ENCODE measurements at places on chromosomes 11 and 22.

GRCh38 chr11:66126808-66127555, 56.9 kb downstream of the PACS1 start:
- DNase-seq, result peak; percentile 29

DNA sequence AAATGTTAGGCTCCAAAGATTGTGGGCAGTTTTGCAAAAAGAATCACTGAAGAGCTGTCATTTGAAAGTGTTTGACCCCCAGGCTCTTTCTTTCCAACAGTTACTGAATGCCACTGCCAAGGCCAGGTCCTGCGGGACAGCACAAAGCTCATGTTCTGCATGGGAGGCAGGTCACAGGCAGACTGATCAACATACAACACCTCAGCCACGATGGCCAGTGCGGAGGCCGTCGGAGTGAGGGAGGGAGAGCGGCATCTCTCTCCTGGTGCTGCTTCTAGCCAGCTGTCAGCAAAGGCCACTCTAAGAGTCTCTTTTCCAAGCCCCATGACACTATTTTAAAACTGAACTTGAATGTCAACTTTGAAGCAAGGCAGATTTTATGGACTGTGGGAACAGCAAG, 49.9 kb downstream of the ARFGAP3 start:
- DNase-seq, result no peak

GRCh38 chr22:30650508-30651116, 15.0 kb downstream of the SLC35E4 start:
- DNase-seq, result no peak

DNA sequence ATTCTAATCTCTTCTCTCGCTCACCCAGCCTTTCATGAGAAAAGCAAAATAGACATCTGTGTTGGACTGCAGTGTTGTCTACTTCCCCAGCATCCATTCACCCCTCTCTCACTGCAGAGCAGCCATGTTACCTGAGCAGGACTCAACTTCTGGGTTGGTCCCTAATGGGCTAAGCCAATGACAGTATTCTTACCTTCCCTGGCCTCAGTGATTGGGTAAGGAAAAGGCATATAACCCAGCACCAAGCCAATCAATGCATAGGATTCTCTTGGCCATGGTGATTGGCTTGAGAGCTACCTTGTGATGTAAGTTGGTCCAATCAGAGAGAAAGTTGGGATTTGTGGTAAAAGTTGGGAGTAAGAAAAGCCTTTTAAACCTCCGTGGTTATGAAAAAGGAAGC, 99.8 kb upstream of the NECTIN1 start:
- no peak for DNase-seq

GRCh38 chr11:6402061-6402470, 11.8 kb downstream of the SMPD1 start:
- DNase-seq, result no peak
